ENCODE measurements at places on chromosomes 5 and 9.
A peak's percentile ranks its signal among the peaks of the same experiment; 100 is the strongest.

GRCh38 chr5:2381861-2382260 is 369.6 kb downstream of the IRX2 start:
- DNase-seq: no peak

DNA sequence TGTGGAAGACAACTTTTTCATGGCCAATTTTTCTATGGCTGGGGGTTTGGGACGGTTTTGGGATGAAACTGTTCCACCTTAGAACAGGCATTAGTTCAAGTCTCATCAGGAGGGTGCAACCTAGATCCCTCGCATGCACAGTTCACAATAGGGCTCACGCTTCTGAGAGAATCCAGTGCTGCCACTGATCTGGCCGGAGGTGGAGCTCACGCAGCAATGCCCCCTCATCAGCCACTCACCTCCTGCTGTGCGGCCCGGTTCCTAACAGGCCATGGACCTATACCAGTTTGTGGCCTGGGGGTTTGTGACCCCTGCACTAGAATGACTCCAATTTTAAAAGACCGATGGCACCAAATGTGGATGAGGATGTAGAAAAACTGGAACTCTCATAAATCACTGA is 127.2 kb upstream of the IER5L start:
- DNase-seq: peak; percentile 31

DNA sequence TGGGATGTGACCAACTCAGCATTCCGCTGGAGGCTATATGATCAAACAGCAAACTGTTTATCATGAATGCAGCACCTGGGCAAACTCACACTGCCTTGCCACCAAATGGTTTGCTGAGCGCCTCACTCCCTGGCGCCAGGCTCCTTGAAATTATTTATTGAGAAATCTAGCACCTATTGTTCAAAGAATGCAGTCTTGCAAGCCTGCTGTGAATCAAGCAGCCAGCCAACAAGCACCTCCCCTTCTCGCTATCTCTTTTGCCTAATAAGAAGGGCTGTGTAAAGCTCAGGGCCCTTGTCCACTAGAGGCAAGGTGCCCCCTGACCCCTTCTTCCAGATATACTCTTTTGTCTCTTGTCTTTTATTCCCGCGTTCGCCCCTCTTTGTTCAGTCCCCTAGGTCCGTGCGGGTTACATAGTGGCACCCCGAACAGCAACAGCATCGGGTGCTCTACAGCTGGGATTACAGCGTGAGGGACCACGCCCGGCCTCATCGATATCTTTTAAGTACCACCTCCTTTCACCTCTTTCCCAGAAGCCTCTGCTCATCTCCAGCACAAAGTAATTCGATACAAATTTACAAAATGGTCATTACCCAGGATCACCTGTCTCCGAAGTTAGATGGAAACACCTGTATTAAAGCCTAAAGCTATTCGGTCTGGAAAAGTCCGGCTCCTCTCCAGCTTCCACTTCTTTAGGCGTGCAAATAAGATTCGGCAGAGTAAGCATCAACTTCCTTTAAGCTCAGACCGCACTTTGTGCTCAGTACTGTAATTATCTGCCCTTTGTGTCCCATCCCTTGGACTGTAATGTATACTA is 896 bp downstream of the RIGI start:
- DNase-seq: no peak

GRCh38 chr9:7216004-7216841 is 458.4 kb downstream of the KDM4C start:
- no peak for DNase-seq

GRCh38 chr5:168946363-168946762 is 354.6 kb downstream of the SLIT3 start:
- DNase-seq: no peak

DNA sequence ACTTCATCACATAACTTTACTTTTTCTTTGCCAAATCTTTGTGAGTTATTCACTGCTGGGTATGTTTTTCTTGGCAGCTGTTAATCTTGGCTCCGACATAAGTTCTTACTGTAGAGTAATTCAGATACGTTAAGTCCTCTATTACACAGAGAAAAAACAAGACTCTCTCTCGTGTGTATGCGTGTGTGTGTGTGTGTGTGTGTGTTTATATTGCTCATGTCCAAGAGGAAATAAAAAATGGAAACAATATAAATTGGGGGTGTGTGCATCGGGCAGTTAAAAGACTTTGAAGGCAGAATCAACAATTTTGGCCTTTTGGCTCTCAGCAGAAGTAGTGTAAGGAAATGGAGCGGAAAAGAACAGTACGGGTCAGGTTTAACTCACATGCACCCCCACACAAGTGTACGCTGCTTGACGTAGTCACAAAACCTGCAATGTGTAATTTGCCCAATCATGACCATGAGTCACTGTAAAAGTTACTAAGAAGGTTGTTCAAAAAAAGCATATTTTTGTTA is 67.2 kb upstream of the IFNE start:
- no peak for DNase-seq

- DNase-seq: no peak
These were observed 52.3 kb downstream of the WDR36 start for GRCh38 chr5:111144352-111144930.

DNA sequence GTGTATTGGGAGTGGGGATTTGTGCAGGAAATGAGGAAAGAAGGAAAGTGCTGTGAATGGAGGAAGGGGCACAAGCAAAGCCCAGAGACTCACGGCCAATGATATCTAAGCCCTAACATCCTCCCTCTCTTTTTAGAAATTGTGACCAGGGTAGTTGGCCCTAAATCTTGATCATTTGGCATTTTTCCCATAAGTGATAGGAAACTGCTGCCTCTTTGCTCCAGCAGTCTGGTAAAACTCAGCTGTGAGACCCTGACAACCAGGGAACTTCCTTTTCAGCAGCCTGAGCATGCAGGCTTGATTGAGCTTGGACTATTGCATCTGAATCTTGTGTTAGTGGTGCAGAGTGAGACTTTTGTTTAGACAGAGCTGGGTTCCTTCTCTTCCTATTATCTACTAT is 9.6 kb upstream of the ADRB2 start:
- DNase-seq: no peak

- DNase-seq: no peak
These were observed 829.2 kb upstream of the DMAC1 start for GRCh38 chr9:8628791-8629190.

- no peak for DNase-seq
These were observed 155.5 kb upstream of the GRIN3A start for GRCh38 chr9:101893661-101894646.

DNA sequence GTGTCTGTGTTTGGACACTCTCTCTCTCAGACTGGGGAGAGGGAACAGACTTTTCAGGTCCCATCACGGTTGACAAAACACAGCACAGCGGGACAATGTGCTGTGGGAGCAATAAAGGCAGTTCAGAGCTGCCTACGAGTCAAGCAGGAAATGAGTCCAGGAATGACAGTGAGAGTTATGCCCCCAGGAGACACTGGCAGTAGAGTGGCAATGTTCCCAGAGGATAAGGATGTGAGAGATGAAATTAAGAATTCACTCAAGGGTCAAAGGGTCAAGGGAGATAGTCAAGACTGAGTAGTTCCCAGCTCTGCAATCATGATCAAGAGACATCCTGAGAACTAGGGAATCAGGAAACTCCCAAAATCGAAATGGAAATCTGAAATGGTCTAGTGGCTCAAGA is 156.1 kb downstream of the LURAP1L start:
- DNase-seq: no peak

GRCh38 chr5:4737868-4738267 is 402.3 kb upstream of the ADAMTS16 start:
- no peak for DNase-seq

DNA sequence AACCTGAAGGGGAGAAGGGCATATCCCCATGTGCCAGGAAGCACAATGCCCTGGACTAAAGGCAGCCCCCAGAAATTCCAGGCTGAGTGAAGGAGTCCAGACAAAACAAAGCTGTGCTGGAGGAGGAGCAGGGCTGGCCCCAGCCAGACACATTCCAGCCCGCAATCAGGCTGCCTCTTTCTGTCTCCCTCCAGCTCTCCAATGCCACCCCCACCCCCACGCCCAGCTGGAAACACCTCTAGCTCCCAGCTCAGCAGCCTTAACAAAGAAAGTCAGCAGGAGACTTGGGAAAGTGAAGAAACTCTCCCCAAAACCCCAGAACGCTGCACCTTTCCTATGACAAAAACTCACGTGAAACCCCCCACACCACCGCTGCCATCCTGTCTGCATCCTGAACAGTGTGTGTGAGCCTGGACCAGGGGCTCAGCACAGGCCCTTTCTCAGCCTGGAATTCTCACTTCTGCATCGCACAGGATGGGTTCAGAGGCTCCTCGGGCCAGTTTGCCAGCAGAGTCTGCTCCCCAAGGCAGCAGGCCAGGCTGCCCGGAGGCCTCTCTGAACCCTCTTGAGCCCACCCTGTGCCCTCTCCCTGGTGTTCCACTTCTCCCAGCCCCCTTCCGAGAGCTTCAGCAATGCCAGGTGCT is 96.2 kb upstream of the ICE1 start:
- no peak for DNase-seq

DNA sequence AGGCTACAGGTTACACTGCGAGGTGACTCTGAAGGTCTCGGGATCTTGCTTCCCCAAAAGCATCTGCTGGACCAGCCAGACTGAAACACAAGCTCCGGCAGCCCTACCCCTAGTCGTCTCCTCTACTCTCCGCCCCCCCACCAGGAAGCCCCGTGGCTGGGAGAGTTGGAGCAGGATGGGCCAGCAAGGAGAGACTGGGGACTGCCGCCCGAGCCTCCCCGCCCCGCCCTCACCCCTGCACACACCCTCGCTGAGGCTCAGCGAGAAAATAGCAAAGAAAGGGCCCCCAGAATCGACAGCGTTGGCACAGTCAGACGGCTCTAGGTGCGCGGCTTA is 1.3 kb downstream of the TRIM7 start:
- no peak for DNase-seq

DNA sequence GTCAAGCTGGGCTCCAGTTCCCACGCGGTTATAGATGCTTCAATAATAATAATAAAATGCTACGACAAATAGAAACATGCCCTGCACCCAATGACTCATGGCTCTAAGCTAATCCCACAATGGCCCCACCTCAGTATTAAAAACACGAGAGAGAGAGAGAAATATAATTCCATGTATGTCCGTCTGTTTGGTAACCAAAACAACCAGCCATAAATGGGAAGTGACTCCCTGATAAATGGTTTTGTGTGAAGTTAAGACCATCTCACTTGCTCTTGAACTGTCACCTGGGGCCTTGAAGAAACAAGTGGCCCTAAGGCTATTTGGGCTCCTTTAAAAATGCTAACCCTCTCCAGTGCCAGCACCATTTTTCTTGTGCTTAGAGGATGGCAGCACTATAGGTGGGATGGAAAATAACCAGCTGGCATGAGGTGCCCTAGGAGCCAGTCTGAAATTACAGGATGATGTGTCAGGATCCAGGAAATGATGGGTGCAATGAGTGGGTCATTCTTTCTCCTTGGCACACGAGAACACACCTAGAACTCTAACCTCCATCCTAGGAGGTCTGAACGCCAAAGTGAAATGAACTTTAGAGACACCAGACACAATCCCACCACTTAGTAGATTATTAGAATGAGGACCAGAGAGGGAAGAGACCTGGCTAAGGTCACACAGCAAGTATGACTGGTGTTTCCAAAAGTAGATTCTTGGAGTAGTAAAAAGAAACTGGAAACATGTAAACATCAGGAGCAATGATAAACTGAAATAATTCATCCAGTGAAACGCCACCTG is 35.7 kb upstream of the ADRB2 start:
- no peak for DNase-seq

- DNase-seq: no peak
These were observed 220.0 kb downstream of the GOLPH3 start for GRCh38 chr5:31954091-31954490.

DNA sequence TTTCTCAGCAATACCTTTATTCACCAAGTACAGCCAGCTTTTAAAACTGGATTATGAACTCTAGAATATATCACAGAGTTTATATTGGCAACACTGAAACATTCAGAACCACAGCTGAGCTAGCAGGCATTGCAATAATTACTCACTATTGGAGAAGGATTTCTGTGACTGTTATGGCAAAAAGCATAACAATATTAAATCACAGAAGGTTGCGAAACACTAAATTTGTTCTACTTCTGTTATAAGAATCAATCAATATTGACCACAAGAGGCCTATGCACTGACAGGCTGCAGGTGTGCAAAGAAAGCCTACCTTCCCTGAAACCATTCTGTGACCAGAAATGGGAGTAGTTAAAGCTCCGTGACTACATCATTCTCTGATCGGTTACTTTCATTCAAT is 59.2 kb downstream of the AP3B1 start:
- no peak for DNase-seq

DNA sequence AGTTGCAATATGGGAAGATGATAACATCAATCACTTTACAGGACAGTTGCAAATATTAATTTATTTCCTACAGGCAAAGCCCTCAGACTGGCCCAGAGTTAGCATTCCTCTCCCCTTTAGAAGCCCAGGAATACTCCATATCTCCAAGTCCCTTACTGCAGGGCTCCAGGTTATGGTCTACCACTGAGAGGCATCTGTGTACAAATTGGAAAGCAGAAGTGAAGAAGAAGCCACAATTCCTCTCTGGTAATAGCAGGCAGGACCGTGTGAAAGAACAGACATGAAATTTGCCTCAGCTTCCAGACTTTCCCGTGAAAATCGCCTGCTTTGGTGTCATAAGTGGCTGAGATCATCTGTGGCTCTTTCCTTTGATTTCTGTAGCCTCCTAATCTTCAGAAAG is 289.6 kb downstream of the GLIS3 start:
- no peak for DNase-seq

DNA sequence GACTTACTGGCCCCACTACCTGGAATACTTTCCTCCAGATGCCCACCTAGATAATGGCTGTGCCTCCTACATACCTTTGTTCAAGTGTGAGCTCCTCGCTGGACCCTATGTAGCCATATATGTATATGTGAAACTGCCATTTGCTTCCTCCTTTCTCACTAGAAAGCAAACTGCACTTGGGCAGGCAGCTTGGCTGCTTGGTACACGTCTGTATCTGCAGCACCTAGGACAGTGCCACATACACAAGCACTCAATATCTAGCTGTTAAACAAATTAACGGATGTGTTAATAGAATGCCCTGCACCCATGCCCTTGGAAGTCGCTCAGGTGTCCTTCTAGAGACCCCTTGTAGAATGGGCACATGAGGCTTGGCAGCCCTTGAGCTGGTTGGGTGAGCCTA is 301.5 kb downstream of the SEMA5A start:
- no peak for DNase-seq

DNA sequence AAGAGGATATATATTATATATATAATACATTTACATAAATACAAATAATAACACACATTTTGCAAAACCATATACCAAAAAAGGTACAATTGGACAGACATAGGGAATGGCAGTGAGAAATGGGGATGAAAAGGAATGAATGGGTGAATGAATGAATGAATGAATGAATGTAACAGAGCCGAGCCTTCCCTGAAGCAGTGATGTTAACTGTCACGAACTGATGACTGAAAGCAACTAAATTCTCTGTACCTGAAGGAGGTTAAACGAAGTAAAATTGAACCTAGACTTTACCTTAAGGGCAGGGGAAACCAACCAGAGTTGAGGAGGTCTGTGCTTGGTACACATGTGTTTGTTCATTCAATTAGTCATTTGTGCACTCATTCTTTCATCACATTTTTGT is 169.6 kb upstream of the TBC1D2 start:
- DNase-seq: no peak

DNA sequence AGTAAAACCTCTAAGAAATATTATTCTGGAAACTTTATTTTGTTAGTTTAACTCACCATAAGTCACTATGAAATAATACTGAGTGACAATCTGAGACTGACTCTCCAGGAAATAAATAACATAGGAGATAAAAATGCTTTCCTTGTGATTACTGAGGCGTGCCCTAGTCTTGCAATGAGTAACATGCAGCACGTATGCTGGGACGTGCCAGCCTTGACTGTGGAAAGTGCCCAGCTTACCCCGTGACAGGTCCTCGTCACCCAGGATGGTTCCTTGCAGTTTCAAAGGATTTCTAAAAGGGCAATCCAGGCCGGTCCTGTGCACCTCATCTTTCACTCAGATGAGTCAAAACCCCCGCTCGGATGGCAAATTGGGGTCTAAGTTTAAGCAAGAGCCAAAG is 720.8 kb upstream of the ADAMTS16 start:
- DNase-seq: no peak

All from coronary artery (tissue), 2 donors.